ENCODE measurements at places on chromosomes 16 and 17.

GRCh38 chr17:49434821-49435670 is 20.4 kb upstream of the PHB1 start:
- DNase-seq: no peak

DNA sequence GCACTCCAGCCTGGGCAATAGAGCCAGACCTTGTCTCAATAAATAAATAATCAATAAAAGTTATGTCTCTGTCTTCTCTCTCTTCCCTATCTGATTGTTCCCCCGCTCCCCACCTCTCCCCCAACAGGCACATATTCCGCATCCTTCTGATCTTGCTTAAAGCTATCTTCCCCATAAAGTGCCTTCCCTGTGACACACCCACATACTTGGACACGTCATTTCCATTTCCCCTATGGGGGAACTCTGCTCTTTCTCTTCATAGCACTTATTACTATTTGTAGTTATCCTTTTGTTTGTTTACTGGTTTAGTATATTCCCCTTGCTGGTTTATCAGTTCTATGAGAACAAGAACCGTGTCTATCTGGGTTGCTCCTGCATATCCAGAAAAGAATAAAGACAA is 14.9 kb downstream of the MYO1D start:
- no peak for DNase-seq

DNA sequence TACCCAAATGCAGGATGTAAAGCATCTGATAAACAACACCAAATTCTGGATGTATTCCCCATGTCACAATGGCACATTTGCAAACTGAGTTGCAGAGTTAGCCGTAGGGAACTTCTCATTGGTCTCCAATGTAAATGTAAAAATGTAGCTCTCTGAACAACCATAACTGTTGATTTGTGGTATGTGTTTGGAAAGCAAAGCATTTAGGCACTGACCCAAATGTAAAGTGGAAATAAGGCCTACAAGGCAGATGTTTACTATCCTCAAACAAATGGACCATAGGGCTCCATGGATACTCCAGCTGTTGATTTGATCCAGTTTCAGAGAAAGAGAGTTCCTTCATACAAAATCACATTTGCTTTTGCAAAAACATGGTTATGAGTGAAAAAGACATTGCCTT is 223.0 kb upstream of the ELAC2 start:
- DNase-seq: no peak

DNA sequence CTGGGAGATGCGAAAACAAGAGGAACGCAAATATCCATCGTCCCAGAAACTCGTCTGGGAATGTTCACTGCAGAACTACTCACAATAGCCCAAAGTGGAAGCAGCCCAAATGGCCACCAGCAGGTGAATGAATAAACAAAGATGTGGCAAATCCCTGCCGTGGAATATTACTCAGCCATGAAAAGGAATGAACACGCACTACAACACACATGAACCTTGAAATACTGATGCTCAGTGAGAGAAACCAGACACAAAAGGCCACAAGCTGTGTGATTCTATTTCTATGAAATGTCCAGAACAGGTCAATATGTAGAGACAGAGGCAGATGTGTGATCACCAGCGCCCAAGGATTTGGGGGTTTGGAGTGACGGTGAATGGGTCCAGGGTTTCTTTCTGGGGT is 169.8 kb downstream of the IRF8 start:
- no peak for DNase-seq

- no peak for DNase-seq
These were observed 41.0 kb downstream of the MRPS23 start for GRCh38 chr17:57808882-57809281.

DNA sequence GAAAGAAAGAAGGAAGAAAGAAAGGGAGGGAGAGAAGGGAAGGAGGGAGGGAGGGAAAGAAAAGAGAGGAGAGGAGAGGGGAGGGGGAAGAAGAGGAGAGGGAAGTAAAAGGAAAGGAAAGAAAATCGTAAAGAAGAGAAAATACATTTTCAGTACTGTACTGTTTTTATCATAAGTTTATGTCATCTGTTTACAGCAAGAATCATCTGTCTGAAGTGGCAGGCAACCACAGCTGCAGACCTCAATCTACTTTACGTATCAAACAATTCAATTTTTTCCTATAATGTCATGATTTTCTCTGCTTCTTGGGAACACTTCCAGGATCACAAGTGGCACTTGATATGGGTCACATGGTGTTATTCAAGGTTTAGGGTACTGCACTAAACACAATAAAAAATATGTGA is 58.3 kb downstream of the USP32 start:
- DNase-seq: no peak

- no peak for DNase-seq
These were observed 249.7 kb downstream of the ZFHX3 start for GRCh38 chr16:72798264-72798663.

GRCh38 chr17:35892091-35893035 is 12.2 kb upstream of the CCL5 start:
- no peak for DNase-seq

GRCh38 chr17:16989230-16989952 is 17.5 kb upstream of the TNFRSF13B start:
- no peak for DNase-seq

DNA sequence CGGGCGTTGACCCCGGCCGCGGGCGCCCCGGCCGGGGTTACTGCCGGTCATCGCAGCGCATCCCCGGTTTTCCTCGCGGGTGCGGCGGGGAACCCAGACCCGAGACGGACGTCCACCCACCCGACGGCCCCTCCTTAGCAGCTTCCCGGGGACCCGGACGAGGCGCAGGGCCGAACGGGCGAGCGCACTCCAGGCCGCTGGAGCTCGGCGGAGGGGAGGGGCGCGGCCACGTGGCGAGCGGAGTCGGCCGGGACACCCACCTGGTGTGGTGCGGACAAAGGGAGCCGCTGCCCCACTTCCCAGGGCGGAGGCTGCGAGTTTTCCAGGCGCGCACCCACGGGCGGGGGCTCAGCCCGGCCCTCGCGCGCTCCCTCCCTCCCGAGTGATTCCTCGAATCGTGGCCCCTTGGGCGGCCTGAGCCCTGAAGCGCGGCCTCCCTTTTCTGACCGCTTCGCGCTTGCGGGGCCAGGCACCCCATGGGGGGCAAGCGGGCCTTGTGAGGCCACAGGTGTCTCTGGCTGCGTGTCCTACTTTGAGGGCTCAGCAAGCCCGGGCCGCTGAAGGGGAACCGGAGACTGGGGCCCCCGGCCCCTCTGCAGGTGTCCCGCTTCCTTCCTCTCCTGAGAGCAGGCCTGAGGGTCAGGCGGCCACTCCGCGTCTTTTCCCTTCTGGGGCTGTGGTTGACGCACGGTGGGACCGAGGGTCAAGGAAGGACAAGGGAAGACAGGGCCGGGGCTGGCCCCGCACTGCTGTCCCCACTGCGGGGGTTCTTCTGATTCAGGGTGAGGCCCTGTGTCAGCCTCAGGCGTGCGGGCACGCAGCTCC is 1.1 kb upstream of the FASN start:
- no peak for DNase-seq

- DNase-seq: no peak
These were observed 34.0 kb downstream of the NTN1 start for GRCh38 chr17:9055281-9055680.

- no peak for DNase-seq
These were observed 593.1 kb upstream of the CDH5 start for GRCh38 chr16:65773301-65773874.

DNA sequence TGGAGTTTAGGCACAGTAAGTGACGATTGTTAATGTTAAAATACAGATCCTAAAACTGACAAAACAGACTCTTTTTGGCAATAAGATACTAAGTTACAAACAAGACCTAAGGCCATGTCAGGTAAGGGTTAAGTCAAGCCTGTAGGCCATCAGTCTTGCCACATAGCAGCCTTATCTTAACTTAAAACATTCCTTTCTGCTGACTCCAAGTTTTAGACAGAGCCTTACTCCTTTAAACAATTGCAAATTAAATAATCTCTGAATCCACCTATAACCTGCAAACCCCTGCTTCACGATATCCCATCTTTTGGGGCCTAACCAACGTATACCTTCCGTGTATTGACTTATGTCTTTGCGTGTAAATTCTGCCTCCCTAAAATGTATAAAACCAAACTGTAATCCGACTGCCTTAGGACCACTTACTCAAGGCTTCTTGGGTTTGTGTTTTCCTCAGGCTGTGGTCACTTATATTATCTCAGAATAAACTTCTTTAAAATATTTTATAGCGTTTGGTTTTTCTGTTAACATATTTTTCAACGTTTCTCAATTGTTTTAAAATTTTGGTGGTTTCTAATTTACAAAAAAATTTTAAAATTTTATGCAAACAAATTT is 64.4 kb downstream of the EFCAB5 start:
- DNase-seq: no peak

GRCh38 chr17:42880776-42881310 is 19.8 kb upstream of the G6PC1 start:
- no peak for DNase-seq

GRCh38 chr17:48791128-48792032 is 25.6 kb downstream of the TTLL6 start:
- no peak for DNase-seq

- DNase-seq: no peak
These were observed 139.0 kb downstream of the STX8 start for GRCh38 chr17:9436630-9437029.

- no peak for DNase-seq
These were observed 80.5 kb upstream of the CLEC18B start for GRCh38 chr16:74501484-74502478.

DNA sequence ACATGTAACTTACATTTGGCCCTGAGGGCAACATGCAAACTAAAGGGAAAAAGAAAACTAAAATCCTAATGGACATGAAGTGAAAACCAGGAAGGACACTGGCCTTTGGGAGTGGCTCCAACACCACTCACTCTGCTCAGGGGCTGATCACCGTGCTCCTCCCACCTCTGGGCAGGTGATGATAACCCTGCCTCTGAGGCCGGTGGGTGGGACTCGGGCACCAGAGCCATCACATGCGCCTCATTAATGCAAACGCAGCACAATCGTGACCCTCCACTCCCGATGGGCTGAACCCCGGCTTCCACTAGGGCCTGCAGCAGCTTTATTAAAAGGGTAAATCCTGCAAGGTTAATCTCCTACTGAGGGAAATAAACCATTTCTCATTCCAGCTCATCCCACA is 4.7 kb downstream of the KLHDC4 start:
- DNase-seq: no peak

DNA sequence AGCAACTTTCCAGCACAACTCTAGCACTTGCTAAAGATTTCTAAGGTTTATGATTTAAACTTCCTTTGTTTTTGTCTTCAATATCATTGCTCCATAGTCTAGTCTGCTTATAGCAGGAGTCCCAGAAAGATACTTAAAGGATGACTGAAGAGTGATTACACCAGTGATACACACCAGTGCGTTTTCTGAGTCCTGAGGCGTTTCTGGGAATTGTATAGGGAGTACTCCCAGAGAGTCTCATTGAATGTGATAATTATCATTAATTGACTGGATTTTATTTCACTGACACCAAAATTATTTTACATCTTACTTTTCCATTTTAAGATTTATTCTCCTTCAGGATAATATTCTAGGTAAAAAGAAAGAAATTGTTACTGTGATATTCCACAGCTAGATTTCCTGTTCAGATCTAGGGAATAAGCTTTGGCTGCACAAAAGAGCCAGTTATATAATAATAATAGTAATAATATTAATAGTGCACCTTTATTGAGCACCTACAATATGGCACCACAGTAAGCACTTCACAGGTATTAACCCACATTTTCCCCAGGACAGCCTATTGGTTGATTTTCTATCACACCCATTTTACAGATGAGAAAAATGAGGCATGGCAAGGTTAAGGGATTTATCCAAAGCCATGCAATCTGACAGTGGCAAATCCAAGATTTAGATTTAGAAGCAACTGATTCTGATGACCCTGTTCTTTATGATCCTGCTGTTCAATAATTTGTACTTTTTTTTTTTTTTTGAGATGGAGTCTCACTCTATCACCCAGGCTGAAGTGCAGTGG is 62.6 kb downstream of the IRX5 start:
- DNase-seq: no peak

Measured in stimulated activated CD8-positive, alpha-beta memory T cell treated with anti-CD3 and anti-CD28 coated beads, Interleukin-2, amount 100 ng/mL, for 1 hour (primary cell).